ENCODE measurements at places on chromosomes 13 and 19. TPM values are rescaled to one million over a fixed set of nuclear protein-coding genes. Genes with fewer than 3 reads are reported as not detected.

DNA sequence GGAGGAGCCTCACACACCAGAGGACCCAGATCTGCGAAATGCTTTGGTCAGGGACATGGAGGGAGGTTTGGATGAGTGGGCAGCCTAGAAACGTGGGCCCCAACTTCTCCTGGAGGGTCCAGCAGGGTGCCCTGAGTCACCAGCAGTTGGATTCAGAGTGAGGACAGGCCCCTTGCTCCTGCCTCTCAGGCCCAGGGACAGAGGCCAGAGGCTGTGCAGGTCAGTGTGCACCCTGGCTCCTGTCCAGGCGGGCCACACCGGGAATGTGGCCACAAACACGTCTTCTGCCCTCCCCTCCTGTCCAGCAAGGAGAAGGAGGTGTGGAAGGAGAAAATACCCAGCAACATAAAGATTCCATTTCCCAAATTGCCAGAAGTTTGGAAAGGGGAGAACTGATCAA is 19.4 kb downstream of the IRS2 start:
- DNase-seq, result no peak

- DNase-seq, result no peak
Observed at GRCh38 chr19:18605546-18606280, 886 bp downstream of the CRLF1 start.

DNA sequence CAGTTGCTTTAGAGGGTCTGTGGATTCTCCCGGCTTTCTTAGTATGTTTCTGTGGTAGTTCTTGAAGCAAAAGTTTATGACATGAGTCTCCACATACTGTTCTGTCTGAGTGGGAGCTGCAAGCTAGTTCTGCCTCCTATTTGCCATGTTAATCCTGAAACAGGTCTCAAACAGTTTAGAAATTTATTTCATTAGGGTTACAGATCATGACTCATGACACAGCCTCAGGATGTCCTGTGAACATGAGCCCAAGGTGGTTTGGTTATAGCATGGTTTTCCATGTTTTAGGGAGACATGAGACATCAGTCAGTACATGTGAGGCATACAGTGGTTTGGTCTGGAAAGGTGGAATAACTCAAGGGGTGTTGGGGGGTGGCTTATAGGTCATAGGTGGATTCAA is 77.5 kb downstream of the FNDC3A start:
- no peak for DNase-seq

DNA sequence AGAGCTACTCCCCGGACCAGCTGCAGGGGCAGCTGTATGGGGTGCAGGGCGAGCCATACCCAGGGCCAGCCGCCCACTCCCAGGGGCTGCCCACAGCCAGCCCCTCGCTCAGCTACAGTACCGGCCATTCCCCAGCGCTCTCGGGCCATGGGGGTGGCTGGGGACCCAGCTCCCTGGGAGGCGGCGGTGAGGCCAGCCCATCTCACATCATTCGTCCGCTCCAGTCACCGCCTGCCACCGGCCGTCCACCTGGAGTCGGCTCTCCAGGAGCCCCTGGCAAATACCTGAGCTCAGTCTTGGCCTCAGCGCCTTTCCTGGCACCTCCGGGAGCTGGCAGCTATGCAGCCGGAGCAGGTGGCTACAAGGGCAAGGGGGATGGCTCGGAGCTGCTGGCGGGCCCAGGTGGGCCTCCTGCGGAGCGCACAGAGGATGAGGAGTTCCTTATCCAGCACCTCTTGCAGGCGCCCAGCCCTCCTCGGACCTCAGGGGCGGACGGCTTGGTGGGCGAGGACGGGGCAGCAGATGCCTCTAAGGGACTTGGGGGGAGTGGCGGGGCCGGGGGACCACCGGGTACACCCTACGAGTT is 4.9 kb downstream of the PRR12 start:
- no peak for DNase-seq

- no peak for DNase-seq
Observed at GRCh38 chr13:68509734-68510621, 1279.8 kb upstream of the PCDH9 start.

Gene ZNF566
- total RNA-seq, result 5.8 TPM

Data from activated T-cell treated with anti-CD3 and anti-CD28 coated beads, Interleukin-2, amount 50 U/mL, for 72 hours (primary cell).